ENCODE measurements at places on chromosomes 2 and 18. TPM values are rescaled to one million over a fixed set of nuclear protein-coding genes. Genes with fewer than 3 reads are reported as not detected.

The DNAH6 gene
- total RNA-seq: 0.15 TPM

The RMDN2 gene
- 2.5 TPM for total RNA-seq

The PCARE gene
- not detected for total RNA-seq

DNA sequence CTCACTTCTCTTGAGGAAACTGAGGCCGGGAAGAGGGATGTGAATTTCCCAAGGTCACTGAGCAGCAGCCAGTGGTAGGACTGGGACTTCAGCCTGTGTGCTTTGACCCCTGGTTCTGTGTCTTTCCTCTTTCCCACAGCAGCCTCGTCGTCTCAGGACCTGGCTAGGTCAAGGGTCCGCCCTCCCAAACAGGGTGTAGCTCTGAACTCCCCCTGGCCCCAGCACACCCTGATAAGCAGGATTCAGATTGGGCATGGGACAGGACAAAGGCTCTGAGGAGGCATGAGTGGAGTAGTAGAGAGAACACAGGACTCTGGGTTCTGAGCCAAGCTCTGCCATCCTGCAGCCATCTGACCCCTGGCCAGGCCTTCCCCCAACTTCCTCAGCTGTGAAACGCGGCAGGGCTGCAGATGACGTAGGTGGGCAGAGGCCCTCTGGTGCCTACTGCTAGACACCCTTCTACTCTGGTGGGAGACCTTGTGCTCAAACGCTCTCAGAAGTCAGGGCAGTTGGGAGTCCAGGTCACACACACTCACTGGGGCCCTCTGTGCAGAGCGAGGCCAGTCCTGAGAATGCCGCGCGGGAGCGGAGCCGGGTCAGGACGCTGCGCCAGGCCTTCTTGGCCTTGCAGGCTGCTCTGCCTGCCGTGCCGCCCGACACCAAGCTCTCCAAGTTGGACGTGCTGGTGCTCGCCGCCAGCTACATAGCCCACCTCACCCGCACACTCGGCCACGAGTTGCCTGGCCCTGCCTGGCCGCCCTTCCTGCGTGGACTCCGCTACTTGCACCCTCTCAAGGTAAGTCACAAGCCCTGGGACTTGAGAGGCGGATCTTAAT lies 984 bp downstream of the TCF23 start:
- no peak for DNase-seq

GRCh38 chr18:62664414-62664813 lies 50.9 kb upstream of the PHLPP1 start:
- DNase-seq: no peak

GRCh38 chr18:30487962-30488361 lies 554.6 kb downstream of the DSC3 start:
- no peak for DNase-seq

Measured in Karpas-422 (cell line).